H9 (cell line): ENCODE measurements at places on chromosomes 3 and 15. TPM values are rescaled to one million over a fixed set of nuclear protein-coding genes. Genes with fewer than 3 reads are reported as not detected.
A peak's percentile ranks its signal among the peaks of the same experiment; 100 is the strongest.

DNA sequence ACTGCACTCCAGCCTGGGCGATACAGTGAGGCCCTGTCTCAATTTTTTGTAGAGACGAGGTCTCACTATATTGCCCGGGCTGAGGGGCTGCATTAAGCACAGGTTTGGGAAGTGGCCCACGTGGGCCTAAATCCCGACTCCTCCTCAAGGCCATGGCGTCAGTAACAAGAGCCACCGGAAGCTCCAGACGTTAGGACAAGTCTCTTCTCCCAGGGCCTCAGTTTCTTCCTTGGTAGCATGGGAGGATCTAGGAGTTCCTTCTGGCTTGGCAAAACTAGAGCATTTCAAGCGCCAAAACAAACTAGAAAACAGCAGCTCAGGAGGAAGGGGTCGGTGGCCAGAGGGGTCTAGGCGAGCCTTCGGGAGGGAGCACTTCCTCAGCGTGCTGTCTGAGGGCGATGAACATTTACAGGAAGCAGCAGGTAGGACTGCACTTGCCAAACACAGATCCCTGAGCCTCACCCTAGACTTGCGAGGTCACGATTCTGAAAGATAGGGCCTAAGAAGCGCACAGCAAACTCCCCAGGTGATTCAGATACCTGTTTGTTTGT lies 536 bp downstream of the SNAPC5 start:
- no peak for DNase-seq
- H3K27me3 ChIP-seq = no peaks in the 10 kb centered on the region
- H3K27ac ChIP-seq = peak overlapping the region; percentile 90
- peaks cover 34% of the 10 kb centered on the region for H3K36me3 ChIP-seq

GRCh38 chr3:32480604-32481003 lies 22.0 kb downstream of the CMTM6 start:
- no peaks in the 10 kb centered on the region for H3K4me1 ChIP-seq
- no peak overlapping the region for H3K27ac ChIP-seq
- no peak for DNase-seq
- H3K27me3 ChIP-seq = no peaks in the 10 kb centered on the region
- H3K36me3 ChIP-seq = peaks cover 24% of the 10 kb centered on the region

- H3K27me3 ChIP-seq = no peaks in the 10 kb centered on the region
- H3K4me3 ChIP-seq = no peak overlapping the region
Observed at GRCh38 chr3:49745986-49746385, 22.2 kb upstream of the GMPPB start.

DNA sequence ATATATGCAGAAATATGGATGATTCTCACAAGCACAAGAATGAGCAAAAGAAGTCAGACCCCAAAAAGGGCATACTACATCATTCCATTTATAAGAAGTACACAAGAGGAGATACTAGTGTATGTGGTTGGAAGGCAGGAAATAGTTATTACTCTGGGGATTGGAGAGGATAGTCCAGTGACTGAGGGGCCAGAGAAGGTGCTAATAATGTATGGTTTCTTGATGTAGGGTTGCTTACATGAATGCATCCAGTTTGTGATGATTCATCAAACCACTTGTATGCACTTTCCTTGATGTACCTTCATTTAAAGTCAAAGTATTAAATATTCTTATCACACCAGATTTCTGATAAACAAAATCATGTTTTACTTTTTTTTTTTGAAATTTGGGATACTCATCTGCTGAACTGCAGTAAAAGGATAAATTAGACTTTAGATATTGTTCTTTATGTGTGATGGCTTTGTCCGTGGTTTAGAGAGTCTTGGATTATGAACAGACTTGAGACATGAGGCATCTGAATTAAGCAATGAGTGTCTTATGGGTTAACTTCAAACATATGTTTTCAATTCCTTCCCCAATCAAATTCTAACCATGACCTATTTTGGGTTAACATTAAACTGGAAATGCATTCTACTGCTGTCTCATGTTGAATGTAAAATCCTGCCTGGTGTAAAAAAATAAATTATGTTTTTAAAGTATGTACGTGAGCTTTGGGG lies 171.2 kb downstream of the SEMA6D start:
- H3K4me1 ChIP-seq = peaks cover 4% of the 10 kb centered on the region; the same call in 1 of the 2 replicates
- H3K4me3 ChIP-seq = no peak overlapping the region
- H3K27me3 ChIP-seq = no peaks in the 10 kb centered on the region; the same call in 1 of the 2 replicates
- no peak for DNase-seq
- H3K27ac ChIP-seq = no peak overlapping the region

DNA sequence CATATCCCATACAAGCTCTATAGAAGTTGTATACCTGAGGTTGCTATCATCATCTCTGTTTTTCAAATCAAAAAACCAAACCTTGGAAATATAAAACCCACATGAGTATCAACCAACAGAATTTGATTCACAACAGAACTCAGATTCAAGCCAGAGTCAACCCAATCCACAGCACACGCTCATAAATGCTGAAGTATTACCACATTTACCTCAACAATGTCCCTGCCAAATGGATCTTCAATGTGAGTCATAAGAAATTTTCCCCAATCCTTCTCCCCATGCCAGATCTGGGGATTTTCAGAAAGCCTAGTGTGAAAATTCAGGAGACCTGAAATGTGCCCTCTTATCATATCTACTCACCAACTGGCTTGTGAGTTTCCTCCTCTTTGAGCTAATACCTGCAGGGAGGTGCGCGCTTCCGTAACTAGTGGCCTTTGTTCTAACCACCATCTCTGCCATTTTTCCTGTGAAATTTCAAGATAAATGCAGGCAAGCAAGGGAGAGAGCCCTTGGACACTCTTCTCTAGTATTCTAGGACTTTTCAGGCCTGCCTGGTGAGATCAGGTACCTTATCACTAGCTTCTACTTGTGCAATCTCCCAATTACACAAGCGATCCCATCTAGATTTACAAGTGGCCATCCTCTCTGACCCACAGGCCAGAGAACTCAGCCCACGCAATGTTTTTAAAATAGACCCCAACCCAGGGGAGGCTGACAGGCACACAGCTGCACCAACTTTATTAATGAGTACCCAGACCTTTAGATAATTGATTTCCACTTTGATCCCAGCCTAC lies 1076.9 kb upstream of the CFAP20DC start:
- no peak for DNase-seq
- no peak overlapping the region for H3K4me3 ChIP-seq
- H3K27me3 ChIP-seq = no peaks in the 10 kb centered on the region
- no peaks in the 10 kb centered on the region for H3K4me1 ChIP-seq
- no peaks in the 10 kb centered on the region for H3K36me3 ChIP-seq

- no peaks in the 10 kb centered on the region; the same call in 1 of the 2 replicates for H3K27me3 ChIP-seq
- peaks cover 3% of the 10 kb centered on the region; the same call in 2 of the 3 replicates for H3K36me3 ChIP-seq
- H3K27ac ChIP-seq = no peak overlapping the region
- no peak overlapping the region for H3K4me3 ChIP-seq
Observed at GRCh38 chr15:90031231-90031791, 30.2 kb downstream of the ZNF710 start.

- H3K27ac ChIP-seq = no peak overlapping the region
- peaks cover 27% of the 10 kb centered on the region for H3K36me3 ChIP-seq
- H3K4me1 ChIP-seq = no peaks in the 10 kb centered on the region
- H3K27me3 ChIP-seq = no peaks in the 10 kb centered on the region
- H3K4me3 ChIP-seq = no peak overlapping the region
- DNase-seq = no peak
Observed at GRCh38 chr3:139571711-139572110, 32.2 kb upstream of the RBP1 start.

- H3K4me3 ChIP-seq = no peak overlapping the region
- H3K27me3 ChIP-seq = no peaks in the 10 kb centered on the region
- peaks cover 11% of the 10 kb centered on the region; the same call in 1 of the 2 replicates for H3K4me1 ChIP-seq
- H3K36me3 ChIP-seq = peaks cover 3% of the 10 kb centered on the region
- no peak overlapping the region for H3K27ac ChIP-seq
- no peak for DNase-seq
Observed at GRCh38 chr15:60799885-60800284, 320.9 kb upstream of the ICE2 start.

DNA sequence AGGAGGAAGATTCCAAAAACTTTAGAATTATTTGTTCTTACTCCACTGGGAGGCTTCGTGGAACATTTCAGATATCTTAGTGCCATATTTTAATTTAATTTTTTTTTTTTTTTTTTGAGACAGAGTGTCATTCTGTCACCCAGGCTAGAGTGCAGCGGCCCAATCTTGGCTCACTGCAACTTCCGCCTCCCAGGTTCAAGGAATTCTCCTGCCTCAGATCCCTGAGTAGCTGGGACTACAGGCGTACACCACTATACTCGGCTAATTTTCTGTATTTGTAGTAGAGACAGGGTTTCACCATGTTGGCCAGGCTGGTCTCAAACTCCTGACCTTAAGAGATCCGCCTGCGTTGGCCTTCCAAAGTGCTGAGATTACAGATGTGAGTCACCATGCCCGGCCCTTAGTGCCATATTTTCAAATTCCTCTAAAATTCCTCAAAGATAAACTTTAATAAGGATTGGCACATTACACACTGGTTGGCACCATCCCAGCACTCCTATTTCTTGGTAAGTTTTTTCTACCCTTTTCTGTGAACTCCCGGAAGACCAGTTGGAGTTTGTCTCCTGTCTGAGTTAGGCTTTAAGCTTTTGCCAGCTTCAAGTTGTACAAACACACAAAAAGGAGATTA lies 693.7 kb downstream of the MCTP2 start:
- no peak overlapping the region for H3K27ac ChIP-seq
- H3K27me3 ChIP-seq = no peaks in the 10 kb centered on the region
- H3K4me3 ChIP-seq = no peak overlapping the region
- H3K36me3 ChIP-seq = no peaks in the 10 kb centered on the region
- DNase-seq = no peak

GRCh38 chr3:132432639-132433038 lies 15.3 kb downstream of the DNAJC13 start:
- no peak overlapping the region for H3K27ac ChIP-seq
- H3K27me3 ChIP-seq = no peaks in the 10 kb centered on the region

- no peak overlapping the region for H3K4me3 ChIP-seq
- H3K36me3 ChIP-seq = peaks cover under 1% of the 10 kb centered on the region; the same call in 1 of the 2 replicates
- H3K27me3 ChIP-seq = no peaks in the 10 kb centered on the region; the same call in 1 of the 2 replicates
- H3K27ac ChIP-seq = no peak overlapping the region
- peaks cover 2% of the 10 kb centered on the region; the same call in 1 of the 2 replicates for H3K4me1 ChIP-seq
Observed at GRCh38 chr3:45553469-45553974, 41.0 kb upstream of the LIMD1 start.

DNA sequence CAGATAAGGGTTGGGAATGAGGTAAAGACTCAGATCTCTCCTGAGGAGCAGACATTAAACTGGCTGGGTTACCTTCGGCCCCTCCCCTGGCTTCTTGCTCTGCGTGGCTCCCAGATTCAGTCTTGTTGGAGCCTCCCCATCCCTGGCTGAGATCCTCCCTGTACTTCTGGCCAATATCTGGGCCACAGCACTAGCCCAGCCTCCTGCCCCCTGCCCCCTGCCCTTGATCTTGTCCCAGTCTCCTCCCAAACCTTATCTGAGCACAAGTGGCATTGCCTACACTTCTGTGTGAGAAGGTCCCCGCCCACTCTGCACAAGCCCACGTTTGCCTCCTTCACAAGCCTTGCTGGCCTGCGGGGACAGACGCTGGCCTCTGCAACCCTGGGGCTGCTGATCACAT lies 16.8 kb downstream of the PLA2G4F start:
- H3K4me1 ChIP-seq = no peaks in the 10 kb centered on the region
- H3K36me3 ChIP-seq = no peaks in the 10 kb centered on the region
- no peak overlapping the region for H3K27ac ChIP-seq

- H3K36me3 ChIP-seq = no peaks in the 10 kb centered on the region
- no peak for DNase-seq
- no peak overlapping the region for H3K27ac ChIP-seq
Observed at GRCh38 chr3:107630779-107631178, 108.0 kb downstream of the BBX start.

- no peaks in the 10 kb centered on the region for H3K27me3 ChIP-seq
- H3K4me1 ChIP-seq = no peaks in the 10 kb centered on the region; the same call in 1 of the 2 replicates
- no peaks in the 10 kb centered on the region; the same call in 1 of the 2 replicates for H3K36me3 ChIP-seq
- peak overlapping the region; percentile 92 for H3K4me3 ChIP-seq
- H3K27ac ChIP-seq = no peak overlapping the region
Observed at GRCh38 chr3:101827211-101828174, 21.8 kb upstream of the NFKBIZ start.

REC114 gene
- total RNA-seq = not detected in 2 replicates

IL17RB gene
- 8.3 and 9.8 TPM in 2 replicates for total RNA-seq

SLC28A2 gene
- total RNA-seq = not detected in 2 replicates

DISP2 gene
- 0.59 and 1.3 TPM in 2 replicates for total RNA-seq

TMEM266 gene
- 0.55 and 0.81 TPM in 2 replicates for total RNA-seq

TMEM40 gene
- total RNA-seq = not detected in 2 replicates

CHSY1 gene
- total RNA-seq = 68.3 and 68.9 TPM in 2 replicates
